GM23338 (cell line): ENCODE measurements at places on chromosomes 5 and 9. TPM values are rescaled to one million over a fixed set of nuclear protein-coding genes. Genes with fewer than 3 reads are reported as not detected.

SLC4A9 gene
- 0.08 TPM in 1 of 2 replicates, not detected in the other for total RNA-seq

PPP3R2 gene
- total RNA-seq: not detected in 2 replicates

PTGDS gene
- 1.9 TPM in 1 of 2 replicates, not detected in the other for total RNA-seq

NOXA1 gene
- total RNA-seq: 0.59 and 0.62 TPM in 2 replicates

PFN3 gene
- total RNA-seq: 1.9 TPM in 1 of 2 replicates, not detected in the other

TAF1L gene
- 0.04 and 0.07 TPM in 2 replicates for total RNA-seq

SLC34A3 gene
- total RNA-seq: not detected in 2 replicates

PDE8B gene
- total RNA-seq: 0.45 and 0.54 TPM in 2 replicates

GFI1B gene
- total RNA-seq: 0.38 and 1.0 TPM in 2 replicates

PRR7 gene
- 6.4 and 9.7 TPM in 2 replicates for total RNA-seq

IGFBPL1 gene
- 75.6 and 78.5 TPM in 2 replicates for total RNA-seq

MYORG gene
- 4.9 and 7.3 TPM in 2 replicates for total RNA-seq

SHOC1 gene
- total RNA-seq: not detected in 2 replicates

ERBIN gene
- total RNA-seq: 26.4 and 29.1 TPM in 2 replicates

TRIM14 gene
- total RNA-seq: 17.4 and 25.3 TPM in 2 replicates

BTNL8 gene
- total RNA-seq: 0.85 TPM in 1 of 2 replicates, not detected in the other

BNC2 gene
- total RNA-seq: 13.2 and 17.7 TPM in 2 replicates

SLC36A2 gene
- total RNA-seq: not detected in 2 replicates

PRR16 gene
- 0.62 and 1.0 TPM in 2 replicates for total RNA-seq

AMACR gene
- 8.8 and 12.6 TPM in 2 replicates for total RNA-seq

ARRDC1 gene
- total RNA-seq: 33.9 and 63.8 TPM in 2 replicates

GRXCR2 gene
- total RNA-seq: not detected in 2 replicates

GDA gene
- total RNA-seq: 4.1 and 5.8 TPM in 2 replicates

SAPCD2 gene
- total RNA-seq: 55.1 and 60.3 TPM in 2 replicates

ROR2 gene
- total RNA-seq: 15.5 and 18.8 TPM in 2 replicates

PCDHGA11 gene
- total RNA-seq: 8.9 and 10.7 TPM in 2 replicates

FEM1C gene
- 21.6 and 22.3 TPM in 2 replicates for total RNA-seq

SPATA31C1 gene
- 0.08 TPM in 1 of 2 replicates, not detected in the other for total RNA-seq

FGFR4 gene
- 145 and 150 TPM in 2 replicates for total RNA-seq

ABCA1 gene
- total RNA-seq: 2.8 and 2.9 TPM in 2 replicates

REEP2 gene
- total RNA-seq: 23.0 and 29.8 TPM in 2 replicates

TMEM167A gene
- total RNA-seq: 158 and 179 TPM in 2 replicates

TMCO6 gene
- 19.9 and 37.4 TPM in 2 replicates for total RNA-seq

TAF11L10 gene
- total RNA-seq: not detected in 2 replicates

ESM1 gene
- 0.14 TPM in 1 of 2 replicates, not detected in the other for total RNA-seq

HMCN2 gene
- 2.6 and 4.7 TPM in 2 replicates for total RNA-seq

WNT8A gene
- not detected in 2 replicates for total RNA-seq

IL6ST gene
- total RNA-seq: 9.8 and 11.3 TPM in 2 replicates

BRINP1 gene
- total RNA-seq: 26.8 and 33.5 TPM in 2 replicates

SLIT3 gene
- 0.59 and 4.3 TPM in 2 replicates for total RNA-seq

GPR150 gene
- total RNA-seq: 0.21 TPM in 1 of 2 replicates, not detected in the other
